ENCODE measurements at places on chromosomes 5 and 9. TPM values are rescaled to one million over a fixed set of nuclear protein-coding genes. Genes with fewer than 3 reads are reported as not detected.

The NLN gene
- 2.3 TPM for total RNA-seq

The NR4A3 gene
- total RNA-seq, result 48.2 TPM

The TRIM36 gene
- total RNA-seq, result 0.40 TPM

The FCN1 gene
- total RNA-seq, result 12.4 TPM

The GALNT10 gene
- total RNA-seq, result 40.4 TPM

The NRG2 gene
- total RNA-seq, result not detected

The RANBP3L gene
- total RNA-seq, result not detected

The FAM153A gene
- 63.9 TPM for total RNA-seq

The EQTN gene
- total RNA-seq, result not detected

The GFM2 gene
- total RNA-seq, result 12.3 TPM

The NUTM2F gene
- not detected for total RNA-seq

DNA sequence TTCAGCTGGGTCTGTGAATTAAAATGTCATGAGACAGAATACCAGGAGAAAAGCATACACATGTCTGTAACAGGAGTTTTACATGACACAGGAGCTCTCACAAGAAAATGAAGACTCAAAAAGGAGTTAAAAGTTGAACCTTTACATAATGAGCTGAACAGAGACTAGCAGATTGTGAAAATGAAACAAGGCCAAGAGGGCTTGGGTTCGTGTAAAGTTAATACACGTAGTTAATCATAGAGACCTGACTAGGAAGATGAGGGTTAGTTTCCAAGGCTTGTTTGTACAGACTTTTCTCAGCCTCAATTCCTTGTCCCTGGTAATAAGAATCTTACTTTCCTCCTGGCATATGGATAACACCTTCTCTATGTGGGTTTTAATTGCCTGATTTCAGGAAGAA lies 1294.0 kb downstream of the MAT2B start:
- DNase-seq, result no peak

GRCh38 chr9:131053896-131054295 lies 42.4 kb upstream of the AIF1L start:
- no peak for DNase-seq

GRCh38 chr5:160171666-160172065 lies 52.4 kb upstream of the PWWP2A start:
- DNase-seq, result no peak

GRCh38 chr9:120481248-120481647 lies 98.7 kb downstream of the CDK5RAP2 start:
- no peak for DNase-seq

DNA sequence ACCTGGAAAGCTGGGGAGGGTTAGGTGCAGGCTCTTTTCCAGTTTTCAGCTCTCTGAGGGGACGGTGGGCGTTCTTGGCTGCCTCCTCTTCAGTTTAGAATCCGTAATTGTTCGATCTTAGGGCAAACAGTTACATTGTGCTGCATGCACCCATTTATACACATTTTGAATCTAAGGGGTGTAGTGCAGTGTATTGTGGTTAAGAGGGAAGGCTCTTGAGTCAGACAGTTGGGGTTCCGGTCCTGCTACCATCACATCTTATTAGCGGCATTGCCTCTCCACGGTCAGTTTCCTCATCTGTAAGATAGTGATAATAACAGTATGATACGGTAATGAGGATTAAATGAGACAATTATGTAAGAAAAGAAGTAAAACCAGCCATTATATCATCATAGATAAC lies 625 bp downstream of the EXOSC2 start:
- DNase-seq, result no peak

- DNase-seq, result no peak
Measured at GRCh38 chr9:119844431-119844830, 475.2 kb upstream of the BRINP1 start.

DNA sequence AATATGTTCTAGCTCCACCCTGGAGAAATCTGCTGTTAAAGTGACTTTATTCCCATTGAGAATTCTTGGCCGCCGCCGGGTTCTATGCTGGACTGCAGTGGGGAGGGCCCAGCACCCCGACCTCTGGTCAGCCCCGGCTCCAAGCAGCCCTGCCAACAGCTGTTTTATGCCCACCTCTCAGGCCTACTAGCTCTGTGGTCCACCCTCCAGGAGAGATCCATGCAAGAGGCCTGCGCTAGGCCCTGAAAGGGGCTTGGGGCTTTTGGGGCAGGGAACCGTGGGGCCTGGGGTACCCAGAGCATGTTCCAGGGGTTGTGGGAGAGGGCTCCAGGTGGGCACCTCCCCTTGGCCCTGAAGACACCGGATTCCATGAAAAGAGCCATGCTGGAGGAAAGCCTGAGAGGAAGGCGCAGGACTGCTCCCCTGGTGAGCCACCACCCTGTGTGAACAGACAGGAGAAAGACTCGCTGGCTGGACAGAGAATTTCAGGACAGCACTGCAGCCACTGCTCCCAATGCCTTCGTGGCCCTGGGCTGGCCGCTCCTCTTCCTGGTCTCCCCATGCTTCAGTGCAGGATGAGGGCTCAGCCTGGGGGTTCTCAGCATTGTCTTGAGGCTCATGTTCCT lies 44.6 kb upstream of the RUFY1 start:
- no peak for DNase-seq

- no peak for DNase-seq
Measured at GRCh38 chr5:164191240-164191639, 685.8 kb downstream of the MAT2B start.

- no peak for DNase-seq
Measured at GRCh38 chr5:19369561-19369960, 618.4 kb downstream of the CDH18 start.

- no peak for DNase-seq
Measured at GRCh38 chr5:120677481-120677880, 213.4 kb downstream of the PRR16 start.
